ENCODE measurements at places on chromosomes 1 and 21. TPM values are rescaled to one million over a fixed set of nuclear protein-coding genes. Genes with fewer than 3 reads are reported as not detected.

HTR6 gene
- total RNA-seq: not detected

DIP2A gene
- total RNA-seq: 25.9 TPM

ATXN7L2 gene
- total RNA-seq: 2.1 TPM

ACOT11 gene
- 64.8 TPM for total RNA-seq

CEPT1 gene
- 14.0 TPM for total RNA-seq

CYP4B1 gene
- 11.5 TPM for total RNA-seq

DNAH14 gene
- 3.0 TPM for total RNA-seq

EVA1C gene
- total RNA-seq: 13.9 TPM

SYCP1 gene
- total RNA-seq: not detected

FBLIM1 gene
- total RNA-seq: 89.1 TPM

GSTM5 gene
- 2.4 TPM for total RNA-seq

TRIM58 gene
- total RNA-seq: 0.16 TPM

ARTN gene
- 0.14 TPM for total RNA-seq

RIMS3 gene
- total RNA-seq: 0.74 TPM

C1orf226 gene
- total RNA-seq: 8.7 TPM

CCDC181 gene
- total RNA-seq: 1.5 TPM

LRRC38 gene
- 0.30 TPM for total RNA-seq

CHODL gene
- total RNA-seq: 0.25 TPM

LRRC7 gene
- 0.44 TPM for total RNA-seq

RNU1-2 gene
- 6,072 TPM for total RNA-seq

KCNAB2 gene
- total RNA-seq: 31.0 TPM

NHLH1 gene
- not detected for total RNA-seq

AUNIP gene
- not detected for total RNA-seq
